Cerebellar nuclear complex (tissue), 1 donor: ENCODE measurements at places on chromosomes 4 and X.

- no peak for DNase-seq
Measured at GRCh38 chr4:39255266-39255665, 72.9 kb downstream of the WDR19 start.

GRCh38 chr4:5619913-5620625 is 88.3 kb downstream of the EVC2 start:
- DNase-seq = no peak

GRCh38 chr4:12519426-12519825 is 964.7 kb downstream of the RAB28 start:
- DNase-seq = no peak

DNA sequence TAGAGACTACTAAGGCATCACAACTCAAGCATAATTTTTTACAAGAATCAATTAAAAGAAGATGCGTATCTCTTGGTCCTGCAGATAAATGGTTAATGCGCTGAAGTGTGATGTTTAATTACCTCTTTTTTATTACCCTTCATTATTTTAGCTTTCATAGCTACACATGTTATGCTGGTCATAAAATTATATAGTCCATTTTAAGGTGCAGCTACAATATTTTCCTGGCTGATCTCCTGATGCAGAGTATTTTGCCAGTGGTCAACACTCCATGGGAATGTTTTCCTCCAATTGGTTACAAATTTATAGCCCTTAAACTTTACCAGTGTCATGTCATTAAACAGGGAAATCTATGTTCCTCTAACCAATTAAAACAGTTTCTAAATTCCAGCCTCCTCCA is 1617.2 kb downstream of the PCDH7 start:
- no peak for DNase-seq

DNA sequence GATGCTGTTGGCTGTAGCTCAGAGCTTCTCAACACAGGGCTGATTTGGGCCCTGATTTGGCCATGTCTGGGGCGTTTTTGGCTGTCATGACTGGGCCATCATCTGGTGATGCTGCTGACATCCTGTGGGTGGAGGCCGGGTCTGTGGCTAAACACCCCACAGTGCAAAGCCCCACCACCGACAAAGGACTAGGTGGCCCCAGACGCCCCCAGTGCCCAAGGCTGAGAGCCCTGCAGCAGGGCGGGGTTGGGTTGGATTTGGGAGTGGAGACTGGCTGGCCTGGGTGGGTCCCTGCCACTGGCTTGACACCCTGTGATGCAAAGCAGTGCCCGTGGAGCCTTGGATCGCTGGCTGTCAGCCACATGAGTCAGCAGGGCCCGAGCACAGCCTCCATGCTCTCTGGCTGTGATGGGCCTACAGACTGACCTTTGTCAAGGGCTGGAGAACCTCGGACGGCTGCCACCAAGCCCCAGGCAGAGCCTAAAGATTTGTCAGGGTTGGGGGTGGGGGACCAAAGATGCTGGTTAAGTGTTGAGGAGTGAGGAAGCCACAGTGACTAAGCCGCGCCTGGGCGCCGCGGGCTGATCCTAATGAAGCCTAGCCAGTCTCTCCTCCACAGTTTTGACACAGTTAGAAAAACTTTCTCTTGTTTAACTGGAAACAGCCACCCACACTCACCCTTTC is 28.3 kb downstream of the CYTL1 start:
- no peak for DNase-seq

GRCh38 chrX:128622296-128622695 is 570.1 kb upstream of the ACTRT1 start:
- DNase-seq = no peak

- no peak for DNase-seq
Measured at GRCh38 chr4:123412091-123412505, 15.5 kb downstream of the SPRY1 start.

GRCh38 chr4:25799522-25799921 is 63.3 kb downstream of the SEL1L3 start:
- DNase-seq = no peak

DNA sequence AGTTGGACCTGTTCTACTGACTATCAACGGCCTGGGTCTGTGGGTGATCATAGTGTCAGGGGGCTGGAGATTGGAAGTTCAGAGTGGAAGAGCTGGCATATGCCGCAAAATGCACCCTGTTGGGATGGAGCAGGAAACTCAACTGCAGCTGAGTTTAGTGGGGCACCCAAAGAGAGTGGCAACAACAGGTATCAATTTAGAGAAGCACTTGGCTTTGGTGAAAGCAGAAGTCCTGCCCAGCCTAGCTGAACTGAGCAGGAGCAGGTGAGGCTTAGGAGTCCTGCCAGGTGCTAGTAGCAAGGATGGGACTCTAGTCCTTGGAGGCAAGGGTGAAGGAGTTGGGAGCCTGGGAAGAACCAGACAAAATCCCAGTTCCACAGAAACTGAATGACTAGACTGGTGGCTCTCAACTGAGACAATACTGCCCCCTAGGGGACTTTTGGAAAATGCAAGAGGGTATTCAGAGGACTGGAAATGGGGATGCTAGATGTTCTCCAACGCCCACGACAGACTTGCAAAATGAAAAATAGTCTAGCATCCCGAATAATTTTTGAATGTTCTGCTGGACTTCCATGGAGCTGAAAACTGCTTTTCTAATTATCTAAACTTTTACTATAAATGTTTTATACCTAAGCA is 49.4 kb downstream of the RTL9 start:
- no peak for DNase-seq

- DNase-seq = no peak
Measured at GRCh38 chr4:78058591-78059523, 1.7 kb downstream of the FRAS1 start.

- DNase-seq = no peak
Measured at GRCh38 chr4:41323706-41324105, 67.0 kb downstream of the UCHL1 start.

DNA sequence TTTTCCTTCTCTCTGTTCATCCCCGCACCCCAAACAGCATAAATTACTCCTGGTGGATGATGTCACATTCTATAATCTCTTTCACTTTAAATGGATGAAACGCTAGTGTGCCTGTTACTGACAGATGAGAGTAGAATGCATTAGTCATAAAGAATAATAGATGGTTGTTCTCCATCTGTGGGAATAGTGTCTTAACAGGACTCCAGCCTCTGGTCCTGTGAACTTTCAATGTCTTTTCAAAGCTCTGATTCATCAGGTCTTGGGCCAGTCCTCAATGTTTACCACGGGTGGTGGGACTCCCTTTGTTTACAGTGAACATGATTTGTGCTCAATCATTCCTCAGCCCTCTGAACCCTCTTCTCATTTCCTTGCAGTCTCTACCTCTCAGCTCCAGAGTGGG is 182.6 kb downstream of the GABRB1 start:
- DNase-seq = no peak

DNA sequence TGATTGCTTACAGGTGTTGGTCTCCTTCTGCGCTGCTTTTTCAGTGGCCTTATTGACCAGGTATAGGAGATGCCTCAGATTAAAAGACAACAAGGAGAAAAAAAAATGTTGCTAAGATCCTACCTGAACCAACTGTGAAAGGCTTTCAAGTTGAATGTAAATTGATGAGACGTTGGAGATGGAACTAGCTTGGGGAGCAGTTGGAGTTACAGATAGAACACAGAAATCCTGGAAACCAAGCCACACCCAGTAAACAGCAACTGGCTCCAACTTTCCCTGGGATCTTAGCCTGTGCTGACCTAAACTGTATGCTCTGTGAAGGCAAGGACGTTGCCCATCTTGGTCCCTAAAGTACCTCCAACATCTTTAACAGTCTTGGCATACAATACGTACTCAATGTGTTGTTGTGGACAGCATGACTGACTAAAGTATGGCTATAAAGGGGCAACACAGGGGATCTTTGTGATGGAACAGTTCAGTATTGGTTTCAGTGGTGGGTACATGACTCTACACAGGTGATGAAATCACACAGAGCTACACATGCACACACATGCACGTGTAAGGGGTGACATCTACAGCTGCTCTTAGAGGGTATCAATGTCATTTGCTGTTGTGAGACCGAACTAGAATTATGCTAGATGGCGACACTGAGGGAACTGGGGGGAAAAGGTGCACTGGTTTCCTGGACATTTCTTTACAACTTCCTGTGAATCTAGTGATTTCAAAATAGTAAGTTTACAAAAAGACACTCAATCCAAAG is 22.3 kb downstream of the GAB3 start:
- DNase-seq = no peak

GRCh38 chr4:57071326-57071725 is 38.9 kb downstream of the IGFBP7 start:
- DNase-seq = no peak

- DNase-seq = no peak
Measured at GRCh38 chrX:97050392-97050791, 166.7 kb downstream of the RPA4 start.

GRCh38 chr4:189002475-189002874 is 863.2 kb downstream of the TRIML1 start:
- DNase-seq = no peak

DNA sequence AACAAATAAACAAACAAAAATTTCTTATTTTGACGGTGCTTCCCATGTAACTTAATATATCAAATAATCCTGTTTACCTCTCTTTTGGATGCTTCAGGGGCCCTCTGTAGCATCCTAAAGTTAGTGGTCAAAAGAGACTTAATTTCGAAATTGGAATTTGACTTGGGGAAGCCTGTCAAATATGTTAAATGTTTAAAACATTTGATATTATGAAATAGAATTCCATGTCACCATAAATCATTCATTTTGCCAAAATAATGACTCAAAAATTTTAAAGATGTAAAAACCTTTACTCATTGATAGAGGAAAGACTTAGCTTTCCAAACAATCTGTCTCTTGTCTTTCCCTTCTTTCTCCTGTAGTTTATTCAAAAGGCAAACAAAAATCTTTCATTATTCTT is 20.6 kb upstream of the TEX13A start:
- DNase-seq = no peak

DNA sequence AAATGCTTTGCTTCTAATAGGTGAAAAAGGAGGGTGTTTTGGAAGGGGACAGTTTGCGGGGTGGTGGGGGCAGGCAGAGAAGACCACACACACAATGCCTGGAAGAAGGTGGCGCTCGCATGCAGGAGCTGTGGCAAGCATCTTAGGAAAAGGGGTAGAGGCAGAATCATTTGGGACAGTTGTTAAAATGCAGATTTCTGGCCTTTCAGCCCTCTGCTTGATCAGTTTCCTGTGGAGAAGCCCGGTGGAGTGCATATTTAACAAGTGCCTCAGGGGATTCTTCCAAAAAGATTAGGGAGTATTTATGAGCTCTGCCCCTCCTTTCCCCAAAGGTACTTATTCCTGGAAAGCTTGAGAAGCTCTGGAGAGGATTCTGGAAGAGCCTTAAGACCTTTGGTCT is 4.8 kb downstream of the NOCT start:
- DNase-seq = no peak

DNA sequence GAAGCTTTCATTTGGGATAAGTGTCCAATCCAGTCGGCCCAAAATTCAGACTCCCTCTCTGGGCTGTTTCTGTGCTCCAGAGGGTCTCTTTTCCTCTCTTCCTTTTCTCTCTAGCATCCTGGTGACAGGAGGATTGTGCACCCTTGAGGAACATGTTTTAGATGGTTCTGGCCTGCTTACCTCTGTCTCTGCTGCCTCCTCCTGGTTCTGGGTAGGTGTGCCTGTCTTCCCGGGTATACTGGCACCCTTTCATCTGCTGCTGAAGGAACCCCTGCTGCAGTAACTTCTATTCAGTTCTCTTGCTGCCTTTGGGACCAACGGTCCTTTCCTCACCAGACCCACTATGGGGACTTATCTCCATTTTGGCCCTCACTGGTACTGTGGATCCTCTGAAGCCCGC is 53.2 kb downstream of the HMGB2 start:
- no peak for DNase-seq
